ENCODE measurements at places on chromosomes 7 and 10.

DNA sequence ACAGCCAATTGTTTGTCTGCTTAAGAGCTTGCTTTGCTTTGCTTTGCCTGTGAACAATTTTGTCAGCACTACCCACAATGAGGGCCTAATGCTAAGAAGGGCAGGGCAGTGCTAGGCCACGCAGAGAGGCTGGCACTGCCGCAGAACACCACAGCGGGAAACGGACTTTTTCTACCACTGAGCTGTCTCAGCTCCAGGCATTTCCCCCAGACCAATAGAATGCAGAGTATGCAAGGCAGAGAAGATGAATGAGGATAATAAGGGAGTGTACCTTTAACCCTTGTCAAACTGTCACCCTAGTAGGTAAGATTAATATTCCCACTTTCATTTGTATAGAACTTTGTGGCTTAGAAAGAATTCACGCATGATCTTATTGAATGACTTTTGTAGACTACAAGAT, 104.5 kb downstream of the SH3PXD2A start:
- no peak for DNase-seq

DNA sequence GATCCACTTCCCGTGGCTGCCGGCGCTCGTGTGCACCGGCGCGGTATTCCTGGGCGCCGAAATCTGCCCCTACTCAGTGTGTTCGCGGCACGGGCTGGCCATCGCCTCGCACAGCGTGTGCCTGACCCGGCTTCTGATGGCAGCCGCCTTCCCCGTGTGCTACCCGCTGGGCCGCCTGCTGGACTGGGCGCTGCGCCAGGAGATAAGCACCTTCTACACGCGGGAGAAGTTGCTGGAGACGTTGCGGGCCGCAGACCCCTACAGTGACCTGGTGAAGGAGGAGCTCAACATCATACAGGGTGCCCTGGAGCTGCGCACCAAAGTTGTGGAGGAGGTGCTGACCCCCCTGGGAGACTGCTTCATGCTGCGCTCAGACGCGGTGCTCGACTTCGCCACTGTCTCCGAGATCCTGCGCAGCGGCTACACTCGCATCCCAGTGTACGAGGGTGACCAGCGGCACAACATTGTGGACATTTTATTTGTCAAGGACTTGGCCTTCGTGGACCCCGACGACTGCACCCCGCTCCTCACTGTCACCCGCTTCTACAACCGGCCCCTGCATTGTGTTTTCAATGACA, 1.3 kb downstream of the CNNM1 start:
- DNase-seq: peak; percentile 72

GRCh38 chr7:78153285-78153684, 354.7 kb downstream of the PHTF2 start:
- DNase-seq: no peak

DNA sequence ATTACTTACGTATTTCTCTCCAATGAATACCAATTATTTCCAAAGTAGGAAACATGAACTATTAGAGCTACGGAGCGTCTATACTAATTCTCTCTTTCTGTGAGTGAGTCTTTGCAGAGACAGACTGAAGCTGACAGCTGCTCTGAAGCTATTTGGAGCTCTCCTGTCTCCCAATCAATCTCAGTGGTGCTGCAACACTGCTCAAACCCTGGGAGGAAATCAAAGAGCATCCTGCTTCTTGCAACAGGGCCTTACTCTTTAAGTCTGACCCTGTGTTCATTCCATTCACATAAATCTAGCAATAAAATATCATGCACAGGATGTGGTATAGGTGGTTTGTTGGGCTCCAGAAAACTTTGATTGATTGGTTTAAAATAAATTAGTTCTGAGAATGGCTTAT, 685.7 kb upstream of the IGFBP3 start:
- no peak for DNase-seq

DNA sequence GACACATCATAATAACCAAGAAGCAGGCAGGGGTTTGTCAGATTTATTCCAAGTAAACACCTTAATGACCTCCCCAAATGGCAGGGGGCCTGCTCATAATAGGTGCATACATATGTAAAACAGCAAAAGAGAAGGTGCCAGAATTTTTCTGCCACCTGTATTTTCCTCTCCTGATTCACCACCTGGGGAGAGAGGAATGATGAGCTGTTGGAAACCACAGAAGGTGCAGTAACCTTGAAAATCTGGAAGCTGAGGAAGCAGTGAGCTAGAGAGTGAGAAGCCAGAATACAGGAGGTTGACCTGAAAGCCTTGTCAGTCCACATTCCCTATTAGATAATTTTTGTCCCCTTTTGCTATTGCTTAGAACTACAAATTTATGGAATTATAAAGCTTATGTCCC, 46.2 kb upstream of the PDE1C start:
- DNase-seq: no peak

DNA sequence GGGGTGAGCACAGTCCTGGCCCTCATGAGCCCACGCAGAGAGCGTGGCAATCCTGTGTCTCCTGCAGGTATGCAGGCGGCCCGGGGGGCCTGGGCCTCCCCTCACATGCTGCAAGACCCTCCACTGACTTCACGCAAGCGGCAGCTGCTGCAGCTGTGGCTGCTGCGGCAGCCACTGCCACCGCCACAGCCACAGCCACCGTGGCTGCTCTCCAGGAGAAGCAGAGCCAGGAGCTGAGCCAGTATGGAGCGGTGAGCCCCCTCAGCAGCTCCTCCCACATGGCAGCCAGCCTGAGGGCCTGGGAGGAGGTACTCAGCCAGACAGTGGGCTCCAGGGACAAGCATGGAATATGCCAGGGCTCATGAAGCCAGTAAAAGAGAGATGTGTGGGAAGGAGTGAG, 8.7 kb downstream of the ZMIZ2 start:
- no peak for DNase-seq

GRCh38 chr7:12640299-12641096, 46.9 kb upstream of the ARL4A start:
- no peak for DNase-seq

- DNase-seq: peak; percentile 93
These were observed 42.8 kb downstream of the GRB10 start for GRCh38 chr7:50739744-50740435.

GRCh38 chr10:48659790-48660189, 24.9 kb upstream of the WDFY4 start:
- DNase-seq: peak; percentile 80

GRCh38 chr10:110275128-110275729, 29.5 kb downstream of the SMNDC1 start:
- DNase-seq: no peak

DNA sequence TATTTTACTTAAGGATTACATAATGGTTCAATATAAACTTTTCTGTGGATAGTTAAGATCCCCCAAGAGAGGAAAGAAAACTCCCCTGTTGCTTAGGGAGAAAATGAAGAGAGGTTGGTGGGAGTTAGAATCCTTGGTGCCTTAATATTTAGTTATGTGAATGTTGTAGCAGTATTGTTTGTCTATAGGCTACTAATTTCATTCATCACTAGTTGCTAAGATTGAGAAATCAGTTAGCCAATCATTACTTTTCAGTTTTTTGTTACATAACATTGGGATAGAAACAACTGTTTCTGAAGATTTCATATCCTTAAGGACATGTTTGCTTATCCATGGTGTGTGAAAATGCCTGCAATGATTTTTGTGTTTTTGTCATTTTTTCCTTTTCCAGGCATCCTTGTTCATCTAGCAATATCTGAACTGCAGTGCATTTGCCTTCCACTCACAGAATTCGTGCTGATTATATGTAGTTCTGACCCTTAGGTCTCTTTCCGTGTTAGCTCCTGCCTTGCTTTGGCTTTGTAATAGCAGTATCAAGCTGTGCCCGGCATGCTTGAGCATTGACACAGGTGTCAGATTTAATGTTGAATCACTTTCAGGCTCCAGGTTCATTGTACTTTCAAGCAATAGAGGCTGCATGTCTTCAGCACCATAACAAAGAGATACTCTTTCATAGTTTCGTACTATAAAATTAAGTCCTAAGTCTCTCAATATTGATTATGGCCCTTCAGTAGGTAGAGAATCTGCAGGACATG, 85.0 kb downstream of the PODXL start:
- DNase-seq: no peak

- no peak for DNase-seq
These were observed 134.2 kb upstream of the PRR15 start for GRCh38 chr7:29429401-29429800.

Data from DMS53 (cell line).